ENCODE measurements at places on chromosomes 16 and 17. TPM values are rescaled to one million over a fixed set of nuclear protein-coding genes. Genes with fewer than 3 reads are reported as not detected.

DNA sequence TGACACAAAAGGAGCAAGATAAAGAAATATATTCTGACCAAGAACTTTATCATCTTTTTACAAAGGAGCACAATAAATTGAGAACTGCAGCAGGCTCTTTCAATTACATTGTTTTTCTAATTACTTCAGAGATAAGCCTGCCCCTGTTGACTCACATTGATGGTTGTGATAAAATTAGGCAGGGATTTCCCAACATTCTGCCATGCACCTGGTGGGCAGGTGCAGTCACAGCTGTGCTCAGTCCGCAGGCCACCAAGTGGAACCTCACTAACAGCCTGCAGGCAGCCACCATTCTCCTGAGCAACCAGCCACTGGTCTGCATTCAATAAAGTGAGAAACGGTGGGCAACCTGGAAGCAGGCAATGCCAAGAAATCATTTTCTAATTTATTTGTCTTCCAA is 5.1 kb downstream of the FANCA start:
- H3K27me3 ChIP-seq, result no peaks in the 10 kb centered on the region
- no peak overlapping the region for H3K27ac ChIP-seq
- H3K36me3 ChIP-seq, result peaks cover 45% of the 10 kb centered on the region
- H3K4me1 ChIP-seq, result peaks cover 7% of the 10 kb centered on the region

- H3K27me3 ChIP-seq, result no peaks in the 10 kb centered on the region
- H3K4me1 ChIP-seq, result peaks cover 21% of the 10 kb centered on the region
- DNase-seq, result no peak
- peaks cover 3% of the 10 kb centered on the region for H3K36me3 ChIP-seq
- H3K4me3 ChIP-seq, result no peak overlapping the region
Measured at GRCh38 chr16:4639899-4640509, 15.4 kb downstream of the MGRN1 start.

DNA sequence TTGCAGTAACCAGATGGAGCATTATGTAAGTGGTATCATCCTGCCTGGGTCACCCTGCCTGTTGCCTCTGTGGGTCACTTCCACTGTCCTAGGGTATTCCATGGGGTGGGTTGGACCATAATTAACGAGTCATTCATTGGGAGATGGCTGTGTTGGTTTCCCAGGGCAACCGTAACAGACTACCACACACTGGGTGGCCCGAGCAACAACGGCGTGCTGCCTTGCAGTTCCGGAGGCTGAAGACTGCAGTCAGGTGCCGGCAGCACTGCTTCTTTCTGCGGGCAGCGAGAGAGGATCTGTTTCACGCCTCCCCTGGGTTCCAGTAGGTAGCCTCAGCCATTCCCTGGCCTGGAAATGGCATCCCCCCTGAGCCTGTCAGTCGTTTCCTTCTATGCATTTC is 28.9 kb upstream of the CMIP start:
- H3K4me3 ChIP-seq, result no peak overlapping the region
- peaks cover 4% of the 10 kb centered on the region for H3K4me1 ChIP-seq
- no peak overlapping the region for H3K27ac ChIP-seq
- no peak for DNase-seq

DNA sequence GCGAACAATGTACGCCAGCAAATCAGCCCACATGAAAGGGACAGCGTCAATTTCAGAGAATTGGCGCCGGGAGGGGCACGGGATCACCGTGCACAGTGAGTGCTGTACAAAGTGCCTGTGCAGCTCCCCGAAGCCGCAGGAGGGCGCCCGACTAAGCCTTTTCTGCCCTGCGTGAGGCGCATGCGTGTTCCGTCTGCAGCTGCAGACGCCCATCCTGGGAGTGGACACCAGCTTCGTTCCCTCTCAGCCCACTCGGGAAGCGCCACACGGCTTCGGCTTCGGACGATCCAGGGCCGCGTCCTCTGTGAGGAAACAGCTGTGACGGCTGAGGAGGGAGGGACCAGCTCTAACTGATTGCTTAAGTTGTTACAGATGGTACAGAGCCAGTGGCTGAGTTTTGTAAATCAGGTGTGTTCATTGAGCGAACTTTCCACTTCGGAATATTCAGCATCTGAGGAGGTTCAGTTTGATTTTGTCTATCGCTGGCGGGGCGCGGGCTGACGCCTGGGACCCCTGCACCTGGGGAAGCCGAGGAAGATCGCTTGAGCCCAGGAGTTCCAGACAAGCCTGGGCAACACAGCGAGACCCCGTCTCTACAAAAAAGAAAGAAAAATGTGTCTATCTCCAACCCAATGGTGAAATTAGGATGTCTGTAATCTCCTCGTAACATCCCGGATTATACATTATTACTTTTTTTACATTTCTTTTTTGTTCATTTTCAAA is 15.4 kb upstream of the ZNF287 start:
- peak; percentile 91 for DNase-seq
- H3K4me1 ChIP-seq, result peaks cover 18% of the 10 kb centered on the region
- H3K27me3 ChIP-seq, result peaks cover 33% of the 10 kb centered on the region
- H3K27ac ChIP-seq, result peak overlapping the region; percentile 87
- peak overlapping the region; percentile 66 for H3K4me3 ChIP-seq

- peaks cover 37% of the 10 kb centered on the region for H3K4me1 ChIP-seq
- DNase-seq, result peak; percentile 61
- H3K4me3 ChIP-seq, result peak overlapping the region; percentile 49
- H3K27ac ChIP-seq, result peak overlapping the region; percentile 85
Measured at GRCh38 chr16:11114366-11115164, 141.4 kb downstream of the SOCS1 start.

GRCh38 chr17:3921502-3922319 is 5.4 kb upstream of the P2RX1 start:
- no peak overlapping the region for H3K4me3 ChIP-seq
- H3K27me3 ChIP-seq, result no peaks in the 10 kb centered on the region
- no peak for DNase-seq
- peaks cover 4% of the 10 kb centered on the region for H3K4me1 ChIP-seq
- H3K27ac ChIP-seq, result no peak overlapping the region

DNA sequence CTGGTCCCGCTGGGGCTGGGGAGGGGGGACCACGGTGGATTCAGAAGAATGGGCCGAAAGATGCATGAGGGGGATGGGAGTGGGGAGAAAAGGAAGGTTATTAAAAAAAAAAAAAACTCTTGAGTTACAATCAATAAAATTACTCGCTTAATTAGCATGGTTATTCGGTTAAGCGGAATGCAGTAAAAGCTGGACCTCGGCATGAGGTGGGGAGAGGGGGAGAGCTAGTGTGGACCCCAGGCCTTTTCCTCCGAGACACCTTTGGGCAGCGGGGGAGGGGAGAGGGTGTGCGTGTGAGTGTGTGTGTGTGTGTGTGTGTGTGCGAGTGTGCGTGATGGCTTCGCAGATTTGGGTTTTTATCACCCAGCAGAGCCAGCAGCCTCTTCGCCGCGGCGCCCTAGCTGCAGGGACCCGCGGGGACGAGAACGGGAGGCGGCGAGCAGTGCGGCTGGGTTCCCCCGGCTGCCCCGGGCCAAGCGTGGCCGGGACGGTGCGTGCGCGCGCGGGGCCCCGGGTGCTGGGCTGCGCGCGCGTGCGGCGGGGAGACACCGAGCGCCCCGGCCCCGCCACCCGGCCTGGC is 3.7 kb downstream of the BAHCC1 start:
- peaks cover 84% of the 10 kb centered on the region for H3K27me3 ChIP-seq
- no peak for DNase-seq
- peaks cover 21% of the 10 kb centered on the region for H3K4me1 ChIP-seq
- no peak overlapping the region for H3K27ac ChIP-seq
- H3K36me3 ChIP-seq, result no peaks in the 10 kb centered on the region
- H3K4me3 ChIP-seq, result peak overlapping the region; percentile 75

DNA sequence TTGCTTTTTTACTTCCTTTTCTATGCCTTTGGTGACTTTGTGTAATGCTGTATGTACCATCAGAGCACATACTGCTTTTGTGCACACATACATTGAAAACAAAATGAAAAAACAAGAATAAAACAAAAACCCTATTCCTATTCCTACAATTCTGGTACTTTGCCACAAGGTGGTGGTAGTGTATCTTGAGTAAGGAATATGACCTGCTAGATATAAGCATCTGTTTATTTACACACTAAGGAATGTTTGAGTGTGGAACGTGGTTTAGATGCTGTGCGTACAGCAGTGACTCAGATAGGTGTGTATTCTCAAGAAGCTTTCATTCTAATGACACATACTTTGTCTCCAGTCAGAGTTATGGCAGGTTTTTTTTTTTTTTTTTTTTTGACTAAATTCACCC is 606.2 kb downstream of the WWOX start:
- H3K27ac ChIP-seq, result no peak overlapping the region
- H3K4me3 ChIP-seq, result no peak overlapping the region
- H3K27me3 ChIP-seq, result no peaks in the 10 kb centered on the region
- H3K4me1 ChIP-seq, result no peaks in the 10 kb centered on the region

- no peak overlapping the region for H3K27ac ChIP-seq
- no peak overlapping the region for H3K4me3 ChIP-seq
- H3K36me3 ChIP-seq, result no peaks in the 10 kb centered on the region
- DNase-seq, result no peak
Measured at GRCh38 chr17:71521724-71522123, 599.1 kb upstream of the SOX9 start.

GRCh38 chr16:9138021-9138680 is 46.7 kb downstream of the HAPSTR1 start:
- no peak overlapping the region for H3K27ac ChIP-seq
- peaks cover 1% of the 10 kb centered on the region for H3K36me3 ChIP-seq
- DNase-seq, result no peak

- no peak for DNase-seq
- H3K27me3 ChIP-seq, result no peaks in the 10 kb centered on the region
- H3K36me3 ChIP-seq, result peaks cover 14% of the 10 kb centered on the region
- H3K4me1 ChIP-seq, result peaks cover 34% of the 10 kb centered on the region
- H3K4me3 ChIP-seq, result no peak overlapping the region
Measured at GRCh38 chr17:57340160-57340981, 84.0 kb downstream of the MSI2 start.

- peaks cover 4% of the 10 kb centered on the region for H3K4me1 ChIP-seq
- no peaks in the 10 kb centered on the region for H3K27me3 ChIP-seq
- H3K27ac ChIP-seq, result no peak overlapping the region
- DNase-seq, result no peak
- H3K36me3 ChIP-seq, result peaks cover 2% of the 10 kb centered on the region
Measured at GRCh38 chr17:79946352-79947231, 89.1 kb downstream of the TBC1D16 start.

DNA sequence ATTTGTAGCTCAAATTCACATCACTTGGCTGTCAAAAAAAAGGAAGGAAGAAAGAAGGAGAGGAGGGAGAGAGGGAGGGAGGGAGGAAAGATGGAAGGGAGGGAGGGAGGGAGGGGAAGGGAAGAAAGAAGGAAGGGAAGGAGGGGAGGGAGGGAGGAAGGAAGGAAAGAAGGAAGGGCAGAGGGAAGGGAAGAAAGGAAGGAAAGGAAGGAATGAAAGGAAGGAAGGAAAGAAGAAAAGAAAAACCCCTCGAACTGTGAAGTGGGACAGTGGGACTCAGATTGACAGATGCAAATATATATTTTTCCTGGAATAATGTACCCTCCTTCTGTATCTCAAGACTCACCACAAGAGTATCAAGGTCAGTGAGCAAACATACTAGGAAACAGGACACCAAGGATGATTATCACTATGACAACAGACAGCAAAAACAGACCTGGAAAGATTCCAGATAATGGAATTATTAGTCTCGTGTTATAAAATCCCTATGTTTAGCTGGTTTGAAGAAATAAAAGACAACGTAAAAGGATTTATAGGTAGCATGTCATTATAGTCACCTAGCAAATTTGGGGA is 24.2 kb upstream of the ABCA3 start:
- no peak for DNase-seq
- no peak overlapping the region for H3K27ac ChIP-seq
- no peak overlapping the region for H3K4me3 ChIP-seq
- no peaks in the 10 kb centered on the region for H3K4me1 ChIP-seq
- no peaks in the 10 kb centered on the region for H3K36me3 ChIP-seq
- peaks cover 33% of the 10 kb centered on the region for H3K27me3 ChIP-seq

- no peaks in the 10 kb centered on the region for H3K27me3 ChIP-seq
- H3K36me3 ChIP-seq, result no peaks in the 10 kb centered on the region
- no peak overlapping the region for H3K27ac ChIP-seq
- no peaks in the 10 kb centered on the region for H3K4me1 ChIP-seq
- no peak overlapping the region for H3K4me3 ChIP-seq
- DNase-seq, result no peak
Measured at GRCh38 chr17:79573196-79573896, 37.5 kb downstream of the RBFOX3 start.

DNA sequence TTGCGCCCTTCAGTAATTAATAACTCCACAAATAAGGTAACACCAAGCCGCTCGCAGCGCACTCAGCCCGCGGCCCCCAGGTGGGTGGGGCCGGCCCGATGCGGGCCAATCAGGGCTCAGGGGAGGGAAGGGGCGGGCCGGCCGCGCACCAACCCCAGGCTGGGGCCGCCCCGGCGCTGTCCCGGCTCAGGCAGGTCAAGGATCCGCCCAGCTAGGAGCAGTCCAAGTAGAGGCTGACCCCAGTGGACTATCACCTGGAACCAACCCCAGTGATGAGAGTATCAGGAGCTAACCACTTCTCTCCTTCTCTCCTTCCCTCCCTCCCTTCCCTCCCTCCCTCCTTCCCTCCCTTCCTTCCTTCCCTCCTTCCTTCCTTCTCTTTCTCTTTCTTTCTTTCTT is 110.8 kb downstream of the C16orf78 start:
- H3K4me3 ChIP-seq, result no peak overlapping the region
- H3K4me1 ChIP-seq, result no peaks in the 10 kb centered on the region
- DNase-seq, result peak; percentile 19
- H3K36me3 ChIP-seq, result no peaks in the 10 kb centered on the region
- H3K27ac ChIP-seq, result no peak overlapping the region
- no peaks in the 10 kb centered on the region for H3K27me3 ChIP-seq

- H3K4me3 ChIP-seq, result no peak overlapping the region
- H3K27me3 ChIP-seq, result no peaks in the 10 kb centered on the region
- DNase-seq, result no peak
- no peak overlapping the region for H3K27ac ChIP-seq
- peaks cover 47% of the 10 kb centered on the region for H3K36me3 ChIP-seq
Measured at GRCh38 chr17:4326608-4327007, 39.9 kb downstream of the UBE2G1 start.

- peaks cover 12% of the 10 kb centered on the region for H3K4me1 ChIP-seq
- DNase-seq, result no peak
- no peaks in the 10 kb centered on the region for H3K27me3 ChIP-seq
Measured at GRCh38 chr17:683040-683439, 31.6 kb downstream of the VPS53 start.

The PTX4 gene
- total RNA-seq, result not detected

The ITGAD gene
- not detected for total RNA-seq

The PRR15L gene
- total RNA-seq, result not detected

The CCDC154 gene
- 1.3 TPM for total RNA-seq

The SLC38A8 gene
- not detected for total RNA-seq

The CCL4L2 gene
- total RNA-seq, result 5.5 TPM

The SEZ6L2 gene
- total RNA-seq, result 0.32 TPM

The SRL gene
- not detected for total RNA-seq

The SLC2A4 gene
- 0.54 TPM for total RNA-seq

Measured in activated naive CD8-positive, alpha-beta T cell treated with anti-CD3 and anti-CD28 coated beads for 36 hours (primary cell).